ENCODE measurements at places on chromosomes 6 and 20.

DNA sequence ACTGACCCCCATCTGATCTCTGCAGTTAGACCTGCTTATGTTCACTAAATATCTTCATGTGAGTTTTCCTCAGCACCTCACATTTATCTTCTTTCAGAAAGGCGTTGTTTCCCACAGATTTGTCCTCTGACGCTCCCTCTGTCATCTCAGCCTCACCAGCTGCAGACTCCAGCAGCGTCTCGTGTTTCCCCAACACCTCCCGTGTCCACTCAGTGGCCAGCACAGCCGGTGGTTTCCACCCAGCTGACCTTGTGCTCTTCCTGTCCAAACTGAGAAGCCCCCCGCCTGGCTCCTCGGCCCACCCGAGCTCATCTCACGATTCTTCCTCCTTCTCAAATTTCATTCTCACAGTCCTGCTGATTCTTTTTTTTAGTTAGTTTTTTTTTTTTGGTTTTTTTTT is 12.5 kb downstream of the ERMARD start:
- DNase-seq, result no peak

DNA sequence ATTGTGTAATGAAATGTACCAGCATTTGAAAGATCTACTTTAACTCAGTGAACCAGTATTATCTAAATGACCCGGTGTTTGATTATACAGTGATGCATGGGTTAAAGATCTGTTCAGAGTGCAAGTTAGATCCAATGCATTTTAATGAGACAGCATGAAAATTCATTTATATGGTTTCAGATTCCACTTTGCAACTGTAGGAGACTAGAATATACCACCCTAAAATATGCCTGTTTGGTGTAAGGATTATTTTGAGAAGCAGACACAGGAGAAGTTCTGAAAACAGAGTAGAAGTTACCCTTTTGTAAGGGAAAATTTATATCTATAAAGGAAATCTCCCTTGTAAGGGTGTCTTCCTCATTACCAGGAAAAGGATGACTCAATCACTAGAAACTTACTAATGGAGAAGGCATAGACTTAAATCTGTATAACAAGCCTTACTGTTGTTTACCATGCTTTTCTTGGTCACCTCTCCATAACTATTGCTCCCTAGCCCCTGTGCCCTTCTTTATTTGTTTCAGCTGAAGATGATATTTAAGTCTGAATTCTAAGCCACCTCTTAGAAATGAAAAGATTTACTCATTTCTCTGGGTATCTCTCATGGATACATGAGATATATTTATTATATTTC is 105.4 kb downstream of the NCOA3 start:
- DNase-seq, result no peak

DNA sequence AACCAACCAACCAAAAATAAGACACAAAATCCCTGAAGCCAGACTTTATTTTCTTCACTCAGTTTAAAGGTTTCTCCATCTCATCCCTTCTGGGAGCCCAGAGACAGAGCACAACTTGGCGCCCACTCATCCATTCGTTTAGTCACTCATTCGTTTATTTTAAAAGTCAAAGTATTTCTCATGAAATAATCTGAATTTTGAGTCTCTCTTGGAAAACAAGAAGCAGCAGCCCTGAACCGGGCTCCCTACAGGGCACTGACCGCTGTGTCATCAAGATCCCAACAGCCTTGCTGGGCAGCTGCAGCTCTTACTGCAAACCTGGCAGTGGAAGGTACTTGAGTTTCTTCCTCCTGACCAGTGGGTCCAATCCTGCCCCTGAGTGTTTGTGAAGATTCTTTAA is 171.6 kb downstream of the THBS2 start:
- no peak for DNase-seq

GRCh38 chr20:419556-420165 is 11.6 kb downstream of the RBCK1 start:
- no peak for DNase-seq

GRCh38 chr20:7257692-7258466 is 490.4 kb downstream of the BMP2 start:
- no peak for DNase-seq

DNA sequence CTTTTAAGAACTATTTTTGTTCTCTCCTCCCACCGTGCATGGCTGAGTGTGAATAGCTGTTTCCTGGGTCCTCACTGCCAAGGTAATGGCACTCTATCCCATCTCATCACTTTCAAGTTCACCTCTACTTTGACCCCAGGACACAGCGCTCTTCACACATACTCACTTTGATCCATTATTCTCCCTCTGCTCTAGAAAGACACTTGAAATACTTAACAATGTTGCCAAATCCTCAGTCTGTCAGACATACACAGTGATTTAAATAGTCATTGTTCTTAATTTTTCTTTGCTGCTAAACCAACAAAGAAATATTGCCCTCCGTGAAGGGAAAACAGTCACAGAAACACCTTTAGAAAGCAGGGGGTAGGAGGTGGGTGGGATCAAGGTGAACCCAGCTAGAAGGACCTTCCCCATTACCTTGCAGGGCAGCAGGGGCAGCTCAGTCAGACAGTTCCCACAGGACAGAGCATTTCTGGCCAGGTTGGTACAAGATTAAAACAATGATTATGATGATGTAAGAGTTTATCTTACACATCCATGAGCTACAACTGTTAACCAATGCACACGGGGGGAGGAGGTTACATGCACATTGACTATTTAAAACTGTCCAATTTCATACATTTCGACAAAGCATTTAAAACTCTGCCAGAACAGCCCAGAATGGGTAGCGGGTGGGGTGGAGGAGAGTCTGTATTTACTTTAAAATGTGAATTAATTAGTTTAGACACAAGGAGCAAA is 2.4 kb downstream of the SLC22A23 start:
- DNase-seq, result no peak

- DNase-seq, result no peak
These were observed 69.6 kb downstream of the ZNF292 start for GRCh38 chr6:87224971-87225370.

DNA sequence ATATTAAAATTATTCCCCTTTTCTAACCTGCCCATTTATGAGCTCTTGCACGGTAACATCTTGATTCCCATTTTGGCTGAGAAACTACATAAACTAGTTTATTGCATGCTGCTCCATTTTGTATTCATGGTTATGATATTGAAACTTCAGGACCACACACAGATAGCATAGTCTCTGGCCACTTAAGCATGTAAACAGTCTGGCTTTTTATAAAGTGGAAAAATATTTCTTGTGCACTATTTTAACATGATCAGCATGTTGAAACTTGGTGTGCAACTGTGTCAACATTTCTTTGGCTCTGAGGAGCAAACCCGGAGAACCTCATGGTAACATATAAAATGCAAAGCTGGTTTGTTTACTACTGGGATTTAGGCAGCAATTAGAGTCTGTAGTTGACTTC is 70.7 kb downstream of the SLX4IP start:
- no peak for DNase-seq

DNA sequence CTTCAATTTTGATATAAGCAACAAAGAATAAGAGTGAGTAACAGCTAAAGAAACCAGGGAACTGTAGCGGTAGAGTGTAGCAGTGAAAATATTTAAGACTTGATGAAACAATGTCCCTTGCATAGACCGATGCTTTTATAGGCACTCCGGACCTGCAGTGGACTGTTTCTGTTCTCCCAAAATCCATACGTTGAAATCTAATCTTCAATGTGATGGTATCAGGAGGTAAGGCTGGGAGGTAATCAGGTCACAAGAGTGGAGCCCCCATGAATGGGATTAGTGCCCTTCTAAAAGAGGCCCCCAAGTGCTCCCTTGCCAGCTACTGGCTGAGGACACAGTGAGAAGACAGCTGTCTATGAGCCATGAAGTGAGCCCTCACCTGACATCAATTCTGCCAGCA is 260.4 kb downstream of the ADGB start:
- DNase-seq, result no peak

DNA sequence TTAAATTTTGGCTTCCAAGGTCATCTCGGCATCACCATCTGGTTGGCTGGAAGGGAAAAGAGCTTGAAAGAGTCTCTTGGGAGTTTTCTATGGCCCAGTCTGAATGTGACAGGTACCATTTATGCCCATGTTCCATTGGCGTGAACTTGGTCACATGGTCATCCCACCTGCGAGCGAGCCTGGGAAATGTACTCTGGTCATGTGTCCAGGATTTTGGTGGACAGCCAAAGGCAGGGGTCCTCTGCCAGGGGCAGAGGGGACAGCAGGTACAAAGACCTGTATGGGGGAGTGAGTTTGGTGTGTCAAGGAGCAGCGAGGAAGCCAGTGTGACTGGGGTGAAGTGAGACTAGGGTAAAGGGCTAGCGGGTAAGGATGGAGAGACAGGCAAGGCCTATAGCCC is 112.6 kb downstream of the CDC5L start:
- no peak for DNase-seq

DNA sequence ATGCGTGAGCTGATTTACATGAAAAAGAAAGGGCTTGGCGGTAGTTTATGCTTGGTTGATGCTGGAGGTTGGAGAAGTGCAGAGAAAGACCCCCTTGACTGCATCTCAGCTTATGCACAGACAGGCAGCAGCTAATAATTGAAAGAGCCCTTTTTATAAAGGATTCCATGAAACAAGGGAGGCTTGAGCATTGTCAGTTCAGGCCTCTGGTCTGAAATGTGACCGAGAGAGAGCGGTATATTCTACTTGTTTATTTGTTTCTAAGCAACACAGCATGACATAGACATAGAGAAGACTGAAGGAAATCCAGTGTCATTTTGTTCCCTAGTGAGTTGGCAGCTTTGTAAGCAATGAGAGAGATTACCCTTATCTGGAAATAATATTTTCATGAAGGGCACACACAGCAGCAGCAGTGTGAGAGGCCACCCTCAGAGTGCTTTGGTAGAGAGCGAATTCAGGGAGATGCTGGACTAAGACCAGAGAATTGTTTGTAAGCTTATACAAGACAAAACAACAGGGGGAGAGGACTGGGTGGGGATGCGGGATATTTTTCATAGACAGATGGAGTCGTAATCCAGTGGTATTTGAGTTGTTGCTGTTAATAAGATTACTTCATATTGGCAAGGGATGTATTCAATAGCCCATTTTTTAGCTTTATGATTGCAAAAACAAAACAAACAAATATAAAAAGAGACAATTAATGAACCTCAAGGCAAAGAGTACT is 34.6 kb upstream of the LAMA2 start:
- DNase-seq, result no peak

DNA sequence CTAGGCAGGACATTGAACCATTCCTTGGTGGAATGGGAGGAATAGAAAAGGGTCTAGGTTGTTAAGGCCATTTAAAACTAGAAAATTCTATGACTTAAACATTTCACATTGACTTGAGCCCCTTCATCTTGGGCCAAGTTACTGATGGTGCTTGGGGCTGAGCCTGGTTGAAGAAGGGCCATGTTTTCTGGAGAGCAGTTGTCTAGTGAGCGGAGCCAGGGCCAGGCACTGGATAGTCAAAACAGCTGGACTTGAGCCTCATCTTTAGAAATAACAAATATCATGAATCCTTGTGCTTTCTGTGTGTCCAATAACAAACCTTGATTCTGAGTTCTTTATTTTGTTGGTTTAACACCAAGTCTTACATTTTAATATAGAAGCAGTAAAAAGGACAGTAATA is 134.6 kb upstream of the TCF21 start:
- DNase-seq, result no peak

- no peak for DNase-seq
These were observed 53.6 kb downstream of the CDH26 start for GRCh38 chr20:60011512-60012507.

DNA sequence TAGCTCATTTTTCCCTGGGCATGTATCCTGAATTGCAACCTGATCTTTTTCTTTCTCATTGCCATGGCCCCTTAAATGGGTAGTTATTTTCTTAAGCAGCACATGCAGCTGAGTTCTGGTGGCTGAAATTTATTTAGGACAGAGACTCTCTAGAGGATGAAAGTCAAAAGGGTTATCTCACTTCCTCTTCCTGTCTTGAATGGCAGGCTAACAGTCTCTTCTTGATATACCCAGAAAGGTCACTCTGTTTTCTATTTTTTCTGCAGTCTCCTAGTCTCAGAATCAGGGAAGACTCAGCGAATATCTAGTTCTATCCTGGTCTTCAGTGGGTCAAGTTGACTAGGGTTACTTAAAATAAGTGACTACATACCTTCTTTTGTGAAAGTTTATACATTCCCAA is 243.3 kb downstream of the EPHA7 start:
- DNase-seq, result no peak

- no peak for DNase-seq
These were observed 27.8 kb downstream of the LRRC1 start for GRCh38 chr6:53822401-53823125.

GRCh38 chr6:151482290-151482689 is 11.5 kb upstream of the CCDC170 start:
- DNase-seq, result no peak

DNA sequence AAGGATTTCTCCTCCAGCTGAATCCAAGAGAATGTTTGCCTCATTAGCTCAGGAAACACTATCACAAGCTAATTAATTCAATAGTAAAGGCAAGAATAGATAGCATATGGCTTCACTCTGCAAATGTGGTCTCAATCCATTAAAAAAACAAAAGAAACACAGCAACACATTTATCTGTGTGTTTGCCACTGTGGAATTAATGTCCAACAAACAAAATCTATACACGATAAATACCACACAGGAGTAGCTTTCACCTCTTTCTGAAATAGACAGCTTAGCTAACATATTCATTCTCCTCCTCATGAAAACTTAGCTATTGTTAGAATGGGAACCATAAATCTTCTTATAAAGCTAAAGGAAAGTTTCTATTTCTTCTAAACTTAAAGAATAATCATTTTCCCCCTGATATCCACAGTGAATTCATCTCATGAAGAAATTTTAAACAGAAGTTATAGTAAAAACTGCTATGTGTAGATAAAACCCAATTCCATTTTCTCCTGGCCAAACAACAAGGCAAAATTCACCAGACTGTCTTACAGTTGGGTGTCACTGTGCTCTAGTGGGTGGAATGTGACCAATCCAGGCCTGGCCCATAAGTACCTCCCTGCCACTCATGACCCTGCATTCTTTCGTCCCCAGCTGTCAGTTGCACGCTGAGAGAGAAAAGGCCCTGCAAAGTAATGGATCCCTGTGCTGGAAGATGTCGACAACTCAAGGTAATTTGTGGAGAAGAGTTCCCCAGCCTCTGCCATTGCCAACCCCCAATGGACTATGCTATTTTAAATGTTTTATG is 92.9 kb upstream of the NRSN1 start:
- no peak for DNase-seq

- DNase-seq, result no peak
These were observed 519.1 kb upstream of the AGPAT4 start for GRCh38 chr6:161792851-161793493.

GRCh38 chr6:41735427-41736185 is at the start of gene TFEB:
TFEB (minus strand) TSS chr6:41735608; CDS start chr6:41691213, 44,395 bp downstream.
- peak; percentile 95 for DNase-seq

DNA sequence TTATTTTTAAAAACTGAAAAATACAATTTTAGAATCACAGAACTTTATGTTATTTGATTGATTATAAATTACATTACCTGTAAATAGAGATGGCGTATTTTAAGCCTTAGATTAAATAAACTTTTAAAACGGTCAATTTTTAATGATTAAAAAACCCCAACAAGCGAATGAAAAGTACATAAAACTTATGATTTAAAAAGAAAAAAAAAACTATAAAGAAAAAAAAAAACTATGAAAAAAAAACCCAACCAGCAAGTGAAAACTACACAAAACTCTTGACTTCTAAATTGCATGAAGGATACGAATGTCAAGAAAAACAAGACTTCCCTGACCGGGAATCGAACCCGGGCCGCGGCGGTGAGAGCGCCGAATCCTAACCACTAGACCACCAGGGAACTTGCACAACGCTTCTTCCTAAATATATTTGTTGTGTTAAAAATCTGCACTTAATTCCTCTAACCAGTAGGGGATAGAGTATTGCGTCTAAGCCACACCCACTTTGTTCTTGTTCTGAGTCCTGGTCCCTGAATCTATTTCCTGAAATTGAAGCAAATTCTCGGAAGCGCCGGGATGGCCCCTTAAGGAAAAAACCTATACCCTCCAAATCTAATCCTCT is 10.7 kb upstream of the NCOA7 start:
- DNase-seq, result peak; percentile 83

GRCh38 chr6:85089255-85089654 is 324.9 kb upstream of the TBX18 start:
- DNase-seq, result no peak
